OCI-LY7 (cell line): ENCODE measurements at places on chromosomes 12 and 14.
A peak's percentile ranks its signal among the peaks of the same experiment; 100 is the strongest.

DNA sequence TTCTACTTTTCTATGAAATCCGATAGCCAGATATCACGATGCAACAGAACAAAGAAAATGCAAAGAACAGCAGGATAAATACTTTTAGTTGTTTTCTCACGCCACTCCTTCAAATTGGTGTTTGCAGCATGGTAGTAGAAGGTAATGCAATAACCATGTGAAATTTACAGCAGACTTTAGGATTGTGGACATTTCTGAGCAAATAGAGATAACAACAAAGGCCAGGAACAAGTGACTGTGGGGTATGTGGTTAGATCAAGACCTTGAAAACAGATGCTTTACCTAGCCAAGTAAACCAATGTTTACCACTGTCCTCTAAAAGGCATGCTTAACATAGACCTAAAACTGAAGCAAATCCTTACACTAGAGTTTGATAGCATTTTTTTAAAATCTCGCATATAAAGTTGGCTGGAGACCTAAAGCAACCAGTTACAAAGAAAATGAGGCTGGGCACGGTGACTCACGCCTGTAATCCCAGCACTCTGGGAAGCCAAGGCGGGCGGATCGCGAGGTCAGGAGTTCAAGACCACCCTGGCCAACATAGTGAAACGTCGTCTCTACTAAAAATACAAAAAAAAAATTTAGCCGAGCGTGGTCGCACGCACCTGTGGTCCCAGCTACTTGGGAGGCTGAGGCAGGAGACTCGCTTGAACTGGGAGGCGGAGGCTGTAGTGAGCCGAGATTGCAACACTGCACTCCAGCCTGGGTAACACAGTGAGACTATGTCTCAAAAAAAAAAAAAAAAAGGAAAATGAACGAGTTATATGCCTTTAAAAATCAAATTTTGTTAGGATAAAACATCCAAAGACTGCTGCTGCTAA is 123.2 kb upstream of the FOXN3 start:
- no peak for DNase-seq

DNA sequence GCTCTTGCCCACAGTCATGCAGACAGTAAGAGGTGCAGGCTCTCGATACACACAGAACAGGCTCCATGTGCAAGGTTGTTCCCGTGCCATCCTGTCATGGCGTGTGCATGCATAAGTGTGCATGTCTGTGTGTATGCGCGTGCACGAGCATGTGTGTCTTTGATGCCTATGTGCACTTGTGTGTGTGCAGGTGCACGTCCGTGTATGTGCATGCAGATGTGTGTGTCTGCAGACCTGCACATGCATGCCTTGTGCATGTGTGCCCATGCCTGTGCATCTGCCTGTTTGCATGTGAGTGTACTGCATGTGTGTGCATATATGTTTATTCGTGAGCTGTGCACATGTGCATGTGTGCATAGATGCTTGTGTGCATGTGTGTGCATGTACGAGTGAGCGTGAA is 309.8 kb downstream of the TMEM121 start:
- DNase-seq: no peak

- DNase-seq: no peak
These were observed 190.4 kb downstream of the SLC5A8 start for GRCh38 chr12:101019667-101020066.

DNA sequence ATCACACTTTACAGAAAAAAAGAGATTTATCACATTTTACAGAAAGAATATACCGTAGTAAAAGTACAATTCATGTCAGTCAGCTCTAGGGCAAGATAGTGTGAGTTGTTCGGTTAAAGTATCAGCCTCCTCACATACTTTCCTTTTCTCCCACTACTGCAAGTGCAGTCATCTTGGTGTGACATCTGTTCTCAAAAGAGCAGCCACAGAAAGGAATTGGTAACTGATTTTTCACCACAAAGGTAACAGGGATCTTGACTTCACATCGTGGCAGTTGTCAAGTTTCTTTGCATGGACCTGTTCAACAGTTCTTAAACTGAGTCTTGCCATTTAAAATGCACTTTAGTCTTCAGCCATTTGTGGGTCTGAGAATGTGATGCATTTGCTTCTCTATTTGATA is 5.0 kb upstream of the E2F7 start:
- DNase-seq: no peak

GRCh38 chr12:130968611-130969010 is 14.9 kb downstream of the ADGRD1 start:
- DNase-seq: no peak

DNA sequence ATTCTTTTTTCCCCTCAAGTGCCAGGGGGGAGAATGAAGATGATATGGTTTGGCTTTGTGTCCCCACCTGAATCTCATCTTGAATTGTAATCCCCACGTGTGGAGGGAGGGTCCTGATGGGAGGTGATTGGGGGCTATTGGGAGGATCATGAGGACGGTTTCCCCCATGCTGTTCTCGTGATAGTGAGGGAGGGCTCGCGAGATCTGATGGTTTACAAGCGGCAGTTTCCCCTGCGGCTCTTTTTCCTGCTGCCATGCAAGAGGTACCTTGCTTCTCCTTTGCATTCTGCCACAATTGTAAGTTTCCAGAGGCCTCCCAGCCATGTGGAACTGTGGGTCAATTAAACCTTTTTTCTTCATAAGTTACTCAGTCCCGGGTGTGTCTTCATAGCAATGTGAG is 173.7 kb downstream of the CAND1 start:
- DNase-seq: no peak

DNA sequence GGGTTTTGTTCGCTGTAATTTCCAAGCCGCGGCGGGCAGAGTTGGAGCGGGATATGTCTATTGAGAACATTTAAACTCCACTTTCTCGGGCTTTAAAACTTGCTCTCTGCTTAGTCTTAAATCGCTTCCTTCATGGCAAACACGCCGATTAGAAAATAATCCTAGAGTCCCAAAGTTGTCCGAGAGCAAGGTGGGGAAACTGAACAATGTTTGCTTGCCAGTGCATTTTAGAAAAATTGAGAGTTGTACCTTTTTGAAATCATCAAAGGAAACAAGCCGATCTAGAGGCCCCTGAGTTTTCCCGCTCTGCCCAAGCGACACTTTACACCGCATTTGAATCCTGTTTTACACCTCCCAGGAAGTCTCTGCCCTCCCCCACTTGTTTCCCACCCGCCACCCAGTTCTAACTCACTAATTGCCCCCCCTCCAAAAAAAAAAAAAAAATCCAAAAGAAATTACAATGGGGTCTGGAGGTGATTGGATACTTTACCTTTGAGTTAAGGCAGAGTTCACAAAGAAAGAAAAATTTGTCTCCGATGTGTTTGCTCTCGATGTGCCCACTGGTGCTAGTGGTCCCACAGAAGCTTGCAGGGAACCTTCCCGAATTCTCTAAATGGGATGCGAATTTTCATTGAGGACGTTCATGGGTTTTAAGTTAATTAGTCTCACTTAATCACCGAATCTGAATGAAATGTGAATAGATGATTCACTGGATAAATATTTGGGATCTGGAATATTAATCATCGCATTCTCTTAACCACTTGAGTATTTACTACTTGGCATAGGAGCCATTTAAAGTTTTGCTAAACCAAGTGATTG is 2.3 kb downstream of the HMGA2 start:
- DNase-seq: no peak

DNA sequence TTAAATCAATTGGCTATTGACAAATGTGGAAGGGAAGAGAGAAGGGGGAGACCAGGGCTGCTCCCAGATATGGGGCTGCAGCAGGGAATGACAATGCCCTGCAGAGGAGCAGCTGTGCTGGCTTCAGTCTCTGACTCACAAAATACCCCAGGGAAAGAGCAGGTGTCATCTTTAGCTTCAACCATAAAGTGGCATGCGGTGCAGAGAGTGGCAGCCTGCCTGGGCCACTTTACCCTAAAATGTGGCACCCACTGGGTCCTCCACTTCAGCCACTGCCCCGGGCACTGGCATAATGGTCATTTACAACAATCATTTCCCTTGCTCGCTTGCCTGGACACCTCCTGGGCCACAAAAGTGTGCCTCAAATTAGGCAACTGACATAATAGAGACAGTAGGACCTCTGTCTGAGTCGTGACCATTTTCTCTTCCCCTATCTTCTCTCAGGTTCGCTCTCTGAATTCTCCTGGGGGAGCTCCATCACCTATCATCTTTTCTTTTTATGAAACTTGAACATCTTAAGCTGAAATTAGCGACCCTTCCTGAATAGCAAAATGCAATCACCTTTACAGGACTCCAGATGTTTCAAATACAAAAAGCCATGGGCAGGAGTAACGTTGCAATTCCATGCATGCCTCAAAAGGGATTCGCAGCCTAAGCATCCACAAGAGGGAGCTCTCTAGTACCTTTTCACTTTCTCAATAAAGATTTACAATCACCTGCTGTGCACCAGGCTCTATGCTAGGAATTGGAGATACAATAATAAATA is 179.9 kb upstream of the ATF7IP start:
- DNase-seq: peak; percentile 75

DNA sequence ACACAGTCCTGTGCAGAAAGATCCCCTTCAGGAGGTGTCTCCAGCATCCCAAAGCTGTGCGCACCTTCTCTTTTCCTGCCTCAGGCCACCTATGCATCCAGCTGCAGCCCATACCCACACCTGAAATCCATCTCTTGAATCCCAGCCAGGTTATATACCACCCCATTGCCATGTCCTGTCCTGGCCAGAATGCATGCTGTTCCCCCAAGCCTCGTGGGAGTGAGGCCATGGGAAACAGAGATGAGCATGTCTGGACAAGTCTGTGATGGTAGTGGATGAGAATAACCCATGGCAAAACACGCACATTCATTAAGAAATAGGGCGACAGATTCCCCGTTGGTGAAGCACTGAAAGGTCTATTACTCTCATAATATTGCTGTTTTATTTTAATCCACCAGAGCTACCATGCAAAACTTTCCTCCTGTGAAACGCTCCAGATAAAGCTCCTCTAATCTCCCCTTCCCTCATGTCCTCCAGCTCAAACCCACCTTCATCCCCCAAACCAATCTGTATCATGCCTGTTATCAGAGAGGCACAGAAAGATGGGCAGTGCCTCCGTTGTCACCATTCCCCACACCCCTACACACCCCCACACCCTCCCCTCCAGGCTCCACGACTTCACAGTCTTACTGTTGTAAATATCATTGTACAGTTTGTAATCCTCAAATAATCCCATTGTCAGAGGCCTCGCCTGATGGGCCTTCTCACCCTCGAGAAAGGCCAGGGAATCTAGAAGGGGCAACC is 97.5 kb upstream of the FKBP4 start:
- DNase-seq: no peak

DNA sequence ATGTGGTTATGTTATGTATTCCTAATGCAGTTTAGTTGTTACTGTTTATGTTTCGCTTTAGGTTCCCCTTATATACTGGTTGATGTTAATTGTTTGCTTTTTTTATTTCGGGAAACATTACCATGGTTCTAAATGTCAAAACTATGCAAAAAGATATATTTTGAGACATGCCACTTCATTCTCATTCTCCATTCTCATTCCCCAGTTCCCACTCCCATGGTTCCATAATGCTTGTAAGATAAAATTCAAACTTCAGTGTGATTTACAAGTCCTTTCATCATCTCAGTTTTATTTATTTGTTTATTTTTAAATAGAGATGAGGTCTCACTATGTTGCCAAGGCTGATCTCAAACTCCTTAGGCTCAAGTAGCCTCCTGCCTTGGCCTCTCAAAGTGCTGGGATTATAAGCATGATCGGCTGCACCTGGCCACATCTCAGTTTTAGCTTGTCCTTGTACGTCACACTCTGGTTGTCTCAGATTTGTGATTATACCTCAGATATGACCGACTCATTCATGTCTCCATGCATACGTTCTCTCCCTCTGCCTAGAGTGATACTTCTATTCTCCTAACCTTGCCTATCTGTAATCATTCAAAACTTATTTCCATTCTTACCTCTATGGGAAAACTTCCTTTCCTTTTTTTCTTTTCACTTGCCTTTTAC is 407.8 kb upstream of the RGS6 start:
- peak; percentile 9 for DNase-seq

DNA sequence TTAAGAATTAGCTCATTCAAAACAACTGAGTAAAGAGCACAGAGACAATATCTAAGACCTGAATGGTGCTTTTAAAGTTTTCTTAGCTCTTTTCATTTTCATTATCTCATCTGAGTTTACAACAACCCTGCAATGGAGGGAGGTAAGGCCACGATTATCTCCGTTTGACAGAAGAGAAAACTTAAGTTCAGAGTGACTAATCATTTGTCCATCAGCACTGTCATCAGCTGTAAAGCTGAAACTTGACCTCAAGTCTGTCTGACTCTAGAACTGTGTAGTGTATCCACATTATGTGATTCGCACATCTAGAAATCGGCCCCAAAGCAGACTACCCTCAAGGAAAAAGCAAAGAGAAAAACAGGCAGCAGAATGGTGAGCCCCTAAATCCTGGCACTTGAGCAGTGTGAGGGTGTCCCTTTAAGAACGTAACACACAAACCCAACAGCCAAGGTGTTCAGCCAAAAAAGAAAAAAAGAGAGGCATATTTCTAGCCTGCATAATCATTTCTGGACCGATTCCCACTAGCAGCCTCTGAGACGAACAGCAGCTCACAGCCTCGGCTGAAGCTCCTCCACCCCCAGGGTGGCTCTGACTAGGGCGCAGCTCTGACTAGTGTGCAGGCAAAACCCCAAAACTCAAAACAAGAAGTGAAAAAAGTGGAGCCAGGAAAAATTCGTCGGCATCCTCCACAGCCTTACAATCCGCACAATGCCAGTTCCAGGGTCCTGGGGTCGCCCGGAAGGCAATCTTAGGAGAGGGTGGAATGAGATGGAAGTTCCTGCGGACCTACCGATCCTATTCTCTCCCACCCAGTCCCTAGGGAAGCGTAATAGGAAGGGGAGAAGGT is 1.6 kb downstream of the STXBP6 start:
- DNase-seq: no peak

GRCh38 chr14:36498938-36499337 is 21.1 kb downstream of the NKX2-1 start:
- DNase-seq: no peak
